ENCODE measurements at places on chromosomes 4 and X.
A peak's percentile ranks its signal among the peaks of the same experiment; 100 is the strongest.

- peak; percentile 48 for DNase-seq
Observed at GRCh38 chr4:140057701-140058100, 96.3 kb downstream of the MAML3 start.

DNA sequence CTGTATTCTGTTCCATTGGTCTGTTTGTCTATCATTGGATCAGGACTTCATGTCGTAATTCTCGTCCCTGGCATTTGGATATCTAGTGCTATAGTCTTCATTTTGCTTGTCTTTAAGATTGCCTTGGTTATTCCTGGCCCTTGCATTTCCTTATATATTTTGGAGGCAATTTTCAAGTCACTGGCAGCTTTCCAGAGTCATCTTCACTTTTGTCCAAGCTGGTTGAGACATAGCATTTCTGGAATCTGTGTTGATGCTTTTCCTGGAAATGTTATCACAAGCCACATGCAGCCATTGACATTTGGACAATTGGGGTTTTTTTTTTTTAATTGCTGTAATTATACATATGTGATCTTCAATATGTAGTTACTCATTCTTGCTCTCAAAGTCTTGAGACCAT lies 45.2 kb upstream of the HGFAC start:
- no peak for DNase-seq

- no peak for DNase-seq
Observed at GRCh38 chr4:89438102-89438831, 130.7 kb upstream of the GPRIN3 start.

GRCh38 chr4:152128356-152128755 lies 367.5 kb upstream of the GATB start:
- no peak for DNase-seq

- DNase-seq = no peak
Observed at GRCh38 chrX:21490341-21490740, 116.1 kb downstream of the CNKSR2 start.

All from naive B cell (primary cell).